Effector CD8-positive, alpha-beta T cell (primary cell): ENCODE measurements at places on chromosomes 7 and 10.

DNA sequence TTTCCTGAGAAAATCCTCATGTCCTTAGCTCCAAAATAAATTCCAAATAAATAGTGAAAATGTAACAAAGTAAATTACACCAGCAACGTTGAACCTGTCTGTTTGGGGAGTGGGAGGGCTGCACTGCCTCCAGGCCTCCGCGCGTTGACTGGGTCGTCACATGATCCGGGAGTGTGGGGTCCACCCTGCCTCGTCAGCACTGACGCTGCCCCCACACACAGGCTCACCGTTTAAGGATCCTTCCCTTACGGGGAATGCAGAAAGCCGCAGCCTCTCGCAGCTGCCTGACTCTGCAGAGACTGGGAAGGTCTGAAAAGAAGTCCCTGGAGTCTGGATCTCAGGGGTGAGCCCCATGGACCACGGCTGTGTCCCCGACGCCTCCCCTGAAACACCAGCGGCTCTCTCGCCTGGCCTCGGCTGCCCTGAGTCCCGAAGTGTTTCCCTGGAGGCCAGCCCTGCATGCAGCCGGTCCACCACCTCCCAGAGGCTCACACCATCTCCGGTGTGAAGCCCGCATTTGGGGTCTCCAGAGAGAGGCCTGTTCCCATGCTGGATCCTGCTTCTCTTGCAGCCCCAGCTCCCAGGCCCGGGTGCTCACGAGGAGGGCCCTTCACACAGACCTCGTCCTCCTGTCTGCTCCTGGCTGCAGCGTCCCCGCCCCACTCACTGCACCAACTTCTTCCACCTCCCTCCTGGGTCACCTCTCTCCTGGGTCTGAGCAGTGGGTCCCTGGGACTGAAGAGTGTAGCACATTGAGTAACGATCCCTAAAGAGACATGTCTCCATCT, 49.5 kb upstream of the ADGRA1 start:
- no peak for DNase-seq

DNA sequence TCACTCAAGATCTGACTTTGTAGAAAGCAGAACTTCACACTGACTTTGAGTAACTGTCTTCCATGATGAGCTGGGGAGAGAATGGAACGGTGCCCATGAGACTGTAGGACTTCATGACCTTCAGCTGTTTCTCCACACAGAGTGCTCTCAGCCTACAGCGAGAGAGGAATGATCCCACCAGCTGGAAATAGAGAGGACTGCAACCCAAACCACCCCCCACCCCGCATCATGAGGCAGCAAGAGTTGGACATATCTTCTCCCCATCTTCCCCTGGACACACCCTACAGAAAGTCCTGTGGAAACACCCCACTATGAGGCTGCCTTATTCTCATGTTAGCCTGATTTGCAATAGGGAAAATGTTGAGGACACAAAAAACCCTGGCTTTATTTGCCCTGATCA, 312.5 kb downstream of the PAXIP1 start:
- DNase-seq: no peak

DNA sequence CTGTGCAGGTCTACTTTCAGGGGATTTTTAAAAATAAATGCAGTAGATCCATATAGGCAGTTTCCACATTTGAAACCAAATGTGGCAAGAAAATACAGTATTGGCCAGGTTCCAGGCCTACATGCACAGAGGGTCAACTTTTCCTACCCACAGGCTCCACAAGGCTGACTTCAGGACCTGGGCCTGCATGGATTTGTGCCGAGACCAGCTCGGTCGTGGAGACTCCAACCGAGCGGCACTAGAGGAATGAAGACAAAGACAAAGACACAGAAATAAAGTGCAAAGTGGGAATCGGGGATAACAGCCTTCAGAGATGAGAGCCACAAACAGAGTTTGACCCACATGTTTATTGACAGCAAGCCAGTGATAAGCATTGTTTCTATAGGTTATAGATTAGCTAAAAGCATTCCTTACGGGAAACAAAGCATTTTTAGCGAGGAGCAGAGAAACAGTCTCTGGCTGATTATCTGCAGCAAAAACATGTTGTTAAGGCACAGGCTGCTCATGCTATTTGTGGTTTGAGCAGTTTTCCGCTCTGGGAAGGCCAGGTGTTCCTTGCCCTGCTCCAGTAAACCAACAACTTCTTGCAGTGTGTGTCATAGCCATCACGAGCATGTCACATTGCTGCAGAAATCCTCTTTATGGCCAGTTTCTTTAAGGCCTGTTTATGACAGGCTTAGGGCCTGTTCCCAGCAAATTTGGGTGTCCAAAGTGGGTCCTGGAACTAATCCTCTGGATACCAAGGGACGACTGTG, 52.6 kb downstream of the ZNF37A start:
- DNase-seq: no peak

DNA sequence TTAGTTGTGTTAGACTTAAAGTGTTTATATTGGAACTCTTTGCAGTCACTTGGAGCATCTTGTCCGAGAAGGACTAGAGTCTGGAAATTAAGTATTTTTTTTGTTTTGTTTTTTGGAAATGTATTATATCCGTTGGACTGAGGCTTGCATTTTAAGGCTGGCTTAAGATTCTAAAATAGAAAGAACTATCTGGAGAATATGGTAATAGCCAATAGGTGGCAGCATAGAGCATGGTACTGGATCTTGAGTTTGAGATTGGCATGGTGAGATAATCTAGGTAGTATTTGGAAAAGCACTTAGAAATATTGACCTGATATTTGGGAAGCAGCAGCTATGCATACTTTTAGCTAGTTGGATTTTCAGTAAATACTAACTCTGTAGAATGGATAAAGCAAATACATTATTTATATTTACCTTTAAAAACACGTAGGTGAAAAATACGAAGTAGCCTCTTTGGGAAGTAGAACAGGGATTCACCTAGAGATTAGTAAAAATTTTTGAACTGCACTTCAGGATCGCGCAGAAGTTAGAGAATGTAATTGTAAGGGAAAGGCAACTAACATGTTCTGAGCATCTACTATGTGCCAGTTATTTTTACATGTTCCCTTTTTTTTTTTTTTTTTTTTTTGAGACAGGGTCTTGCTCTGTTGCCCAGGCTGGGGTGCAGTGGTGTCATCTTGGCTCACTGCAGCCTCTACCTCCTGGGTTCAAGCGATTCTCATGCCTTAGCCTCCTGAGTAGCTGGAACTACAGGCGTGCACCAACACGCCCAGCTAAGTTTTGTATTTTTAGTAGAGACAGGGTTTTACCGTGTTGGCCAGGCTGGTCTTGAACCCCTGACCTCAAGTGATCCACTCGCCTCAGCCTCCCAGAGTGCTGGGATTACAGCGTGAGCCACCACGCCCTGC, 78.6 kb downstream of the LCOR start:
- DNase-seq: no peak

DNA sequence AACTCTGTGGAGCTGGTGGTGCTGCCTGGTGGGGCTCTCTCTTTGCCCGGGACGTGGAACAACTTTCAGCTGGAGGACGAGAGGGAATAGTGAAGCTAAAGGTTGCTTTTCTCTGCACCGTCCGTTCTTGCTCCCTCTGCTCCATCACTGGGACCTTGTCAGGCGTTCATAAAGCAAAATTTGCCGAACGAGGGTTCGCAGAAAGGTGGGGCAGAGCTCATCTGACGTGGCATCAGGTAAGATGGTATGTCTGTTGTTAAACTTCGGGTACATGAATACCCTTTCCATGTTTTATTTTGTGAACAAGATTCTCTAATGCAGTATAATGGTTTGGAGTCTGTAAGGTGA, 416 bp downstream of the BBS9 start:
- no peak for DNase-seq

GRCh38 chr7:114818501-114818900, 103.4 kb upstream of the MDFIC start:
- DNase-seq: no peak

DNA sequence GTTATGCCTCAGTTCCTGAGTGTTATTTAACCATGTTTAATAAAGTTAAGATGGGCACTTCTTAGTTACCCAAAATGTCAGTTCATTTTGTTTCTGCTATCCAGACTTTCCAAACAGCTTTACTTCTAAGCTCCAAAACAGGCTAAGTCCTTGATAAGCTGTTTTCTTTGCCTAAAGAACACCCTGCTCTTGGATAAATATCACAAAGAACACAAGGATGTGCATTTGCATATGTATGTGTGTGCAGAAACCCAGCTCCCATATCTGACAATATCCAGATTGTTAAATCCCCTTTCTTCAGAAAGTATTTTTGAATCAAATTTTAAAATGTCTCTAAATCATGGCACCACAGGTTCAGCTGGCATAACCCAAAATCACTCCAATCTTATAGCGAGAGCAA, 19.6 kb downstream of the FAM13C start:
- DNase-seq: no peak

- no peak for DNase-seq
These were observed 15.8 kb upstream of the GPR37 start for GRCh38 chr7:124781418-124781817.

DNA sequence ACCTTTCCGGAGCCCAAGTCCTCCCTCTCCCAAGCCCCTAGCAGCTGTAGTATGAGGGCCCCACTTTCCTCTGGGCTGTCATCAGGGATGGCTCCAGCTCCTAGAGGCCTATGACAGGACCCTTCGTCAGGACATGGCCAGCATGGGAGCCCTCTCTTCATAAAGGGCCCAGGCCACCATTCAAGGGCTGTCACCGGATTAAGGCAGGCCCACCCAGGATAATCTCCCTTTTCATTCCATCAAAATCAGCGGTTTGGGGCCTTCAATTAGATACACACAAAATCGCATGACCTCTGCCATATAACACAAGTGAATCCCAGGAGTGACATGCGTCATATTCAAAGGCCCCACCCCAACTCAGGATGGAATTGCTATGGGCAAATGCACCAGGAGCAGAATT, 12.2 kb upstream of the GDF10 start:
- DNase-seq: no peak

GRCh38 chr7:151115836-151116418, 29.7 kb downstream of the AGAP3 start:
- DNase-seq: no peak

DNA sequence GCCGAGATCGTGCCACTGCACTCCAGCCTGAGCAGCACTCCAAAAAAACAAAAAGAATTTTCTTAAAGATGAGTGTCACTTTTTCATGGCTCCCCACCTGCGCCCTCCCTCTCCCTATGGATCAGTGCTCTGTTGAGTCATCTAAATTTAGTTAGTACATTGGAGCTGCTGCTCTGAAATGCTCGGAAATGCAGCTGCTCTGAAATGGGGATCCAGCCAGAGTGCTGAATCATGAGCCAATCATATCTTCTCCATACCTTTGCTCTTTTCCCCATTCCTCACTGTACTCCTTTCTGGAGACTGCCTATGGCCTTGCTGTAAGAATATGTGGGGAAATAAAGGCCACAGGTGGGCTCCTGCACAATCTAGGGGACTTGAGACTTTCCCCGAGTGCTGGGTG, 188.8 kb downstream of the ZNF438 start:
- DNase-seq: no peak

- no peak for DNase-seq
These were observed 8.3 kb upstream of the ARHGAP12 start for GRCh38 chr10:31936933-31937332.

DNA sequence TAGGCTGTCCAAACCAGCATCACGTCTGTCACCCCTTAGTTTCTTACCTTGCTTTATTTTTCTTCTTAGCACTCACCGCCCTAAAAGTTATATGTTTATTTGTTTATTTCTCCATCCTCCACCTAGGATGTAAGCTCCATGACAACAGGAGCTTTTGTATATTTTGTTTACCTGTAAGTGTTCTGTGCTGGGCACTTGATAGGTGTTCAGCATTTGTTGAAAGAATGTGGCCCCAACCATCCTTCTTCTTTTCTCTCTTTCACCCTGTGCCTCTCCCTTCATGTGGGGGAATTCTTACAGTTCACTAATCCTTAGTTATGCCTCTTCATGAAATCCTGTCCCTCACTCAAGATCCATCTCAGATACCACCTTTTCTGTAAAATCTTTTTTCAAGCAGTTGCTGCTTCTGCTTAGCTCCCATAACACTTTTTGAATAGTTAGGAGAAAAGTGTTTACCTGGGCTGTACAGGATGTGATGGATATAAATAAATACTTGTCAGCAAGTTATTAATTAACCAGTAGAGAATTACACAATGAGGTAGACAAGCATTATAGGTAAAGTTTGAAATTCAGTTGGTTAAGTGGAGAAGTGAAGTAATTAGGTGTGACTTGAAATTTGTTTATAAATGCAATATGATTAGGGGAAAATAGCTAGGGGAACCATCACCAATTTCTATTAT, 9.7 kb downstream of the AHR start:
- DNase-seq: no peak

DNA sequence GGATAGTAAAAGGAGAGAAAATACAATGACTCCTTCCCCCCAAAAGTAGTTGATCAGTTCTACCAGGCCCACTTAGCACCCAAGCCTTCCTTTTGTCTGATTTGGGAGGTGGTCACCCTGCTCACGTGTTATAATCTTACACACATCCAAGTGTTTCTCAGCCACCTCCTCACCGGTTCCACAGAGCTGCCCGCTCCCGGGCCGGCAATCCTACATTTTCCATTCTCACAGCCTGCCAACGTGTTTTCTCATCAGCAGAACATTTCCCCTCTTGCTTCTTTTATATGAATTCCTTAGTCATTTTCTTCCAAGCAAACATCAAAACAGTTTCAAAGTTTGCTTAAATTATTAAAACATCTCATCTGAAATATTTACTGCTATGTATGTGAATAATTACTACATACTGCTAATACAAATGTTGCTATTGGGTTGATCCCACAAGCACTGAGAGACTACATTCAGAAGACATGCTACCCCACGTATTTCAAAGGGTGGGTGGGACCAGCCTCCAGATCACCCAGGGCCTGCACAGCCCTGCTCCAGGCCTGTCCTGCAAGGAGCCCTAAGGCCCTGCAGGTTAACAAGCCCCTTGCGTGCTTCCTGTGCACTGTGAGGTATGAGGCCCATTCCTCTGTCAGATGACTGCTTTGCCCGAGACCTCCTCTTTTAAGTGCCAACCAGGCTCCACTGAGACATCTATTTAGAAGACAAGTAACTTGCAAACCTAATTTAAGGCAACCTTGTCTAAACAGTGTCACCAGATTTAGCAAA, 75.3 kb downstream of the GRB10 start:
- no peak for DNase-seq

DNA sequence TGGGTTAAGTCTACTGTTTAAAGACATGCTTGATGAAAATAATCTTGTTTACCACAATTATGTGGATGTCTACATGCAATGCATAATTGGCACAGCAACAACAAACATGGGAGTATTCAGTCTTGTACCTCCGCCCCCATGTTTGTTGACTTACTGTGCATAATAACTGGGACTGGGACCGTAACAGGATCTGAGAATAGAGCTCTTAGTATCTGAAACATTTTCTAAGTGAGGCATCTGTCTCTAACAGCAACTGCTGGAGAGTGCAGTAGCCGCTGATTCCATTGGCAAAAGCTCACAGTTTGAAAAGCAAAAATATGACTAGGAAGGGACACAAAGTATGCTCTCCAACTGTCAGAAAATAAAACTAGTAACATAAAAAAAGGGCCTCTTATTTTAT, 61.6 kb downstream of the ENO4 start:
- no peak for DNase-seq

DNA sequence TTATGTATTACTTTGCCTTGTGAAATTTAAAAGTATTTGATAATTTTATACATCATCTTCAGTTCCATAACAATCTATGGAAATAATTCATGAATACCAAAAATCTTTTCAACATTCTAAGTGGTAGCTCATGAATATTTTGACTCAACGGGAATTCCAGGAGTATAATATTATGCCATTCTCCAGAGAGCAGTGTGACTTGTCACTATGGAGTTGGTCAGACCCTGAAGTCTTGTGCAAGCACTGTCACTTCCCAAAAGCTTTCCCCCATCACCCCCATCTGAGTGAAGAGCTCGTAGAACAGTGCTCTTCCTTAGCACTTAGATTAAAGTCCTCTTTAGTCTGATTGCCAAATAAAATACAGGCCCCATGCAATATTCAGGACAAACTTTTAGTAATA, 29.4 kb upstream of the CCNJ start:
- no peak for DNase-seq
